ENCODE measurements at places on chromosomes 2 and 18.

DNA sequence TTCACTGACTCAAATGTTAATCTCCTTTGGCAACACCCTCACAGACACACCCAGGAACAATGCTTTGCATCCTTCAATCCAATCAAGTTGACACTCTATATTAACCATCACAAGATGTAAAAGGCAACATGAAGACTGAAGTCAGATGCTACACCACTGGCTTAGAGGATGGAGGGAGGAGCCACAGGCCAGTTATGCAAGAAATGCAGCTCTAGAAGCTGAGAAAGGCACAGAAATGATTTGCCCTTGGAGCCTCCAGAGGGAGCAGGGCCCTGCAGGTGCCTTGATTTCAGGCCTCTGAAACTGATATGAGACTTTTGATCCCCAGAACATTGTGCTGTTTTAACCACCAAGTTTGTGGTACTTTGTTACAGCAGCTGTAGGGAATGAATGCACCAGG lies 276.3 kb downstream of the KCNS3 start:
- DNase-seq: no peak
- no peaks in the 10 kb centered on the region for H3K4me1 ChIP-seq
- no peaks in the 10 kb centered on the region for H3K27me3 ChIP-seq
- no peak overlapping the region for H3K27ac ChIP-seq
- no peaks in the 10 kb centered on the region for H3K36me3 ChIP-seq

- DNase-seq: no peak
- no peak overlapping the region for H3K4me3 ChIP-seq
- H3K4me1 ChIP-seq: peaks cover 6% of the 10 kb centered on the region
Observed at GRCh38 chr2:31013301-31013700, 124.9 kb downstream of the GALNT14 start.

- H3K4me3 ChIP-seq: no peak overlapping the region
- H3K27ac ChIP-seq: no peak overlapping the region
- no peaks in the 10 kb centered on the region for H3K4me1 ChIP-seq
Observed at GRCh38 chr2:21257621-21258020, 133.9 kb downstream of the TDRD15 start.

DNA sequence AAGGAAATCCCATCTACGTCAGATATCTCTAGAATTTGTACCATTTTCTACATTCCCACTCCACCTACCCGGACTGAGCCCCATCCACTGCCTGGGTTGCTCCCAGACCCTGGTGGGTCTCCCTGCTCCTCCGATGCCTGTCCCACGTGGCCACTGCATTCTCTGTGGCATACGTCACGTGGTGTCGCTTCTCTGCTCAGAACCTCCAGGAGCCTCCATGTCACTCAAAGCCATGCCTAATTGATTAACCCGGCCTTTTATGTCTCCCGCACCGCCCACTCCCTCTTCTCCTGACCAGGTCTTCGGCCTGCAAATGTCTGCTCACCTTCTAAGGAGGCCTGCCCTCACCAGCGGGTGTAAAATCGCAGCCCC lies 176.6 kb downstream of the HDAC4 start:
- peaks cover 11% of the 10 kb centered on the region for H3K36me3 ChIP-seq
- H3K4me3 ChIP-seq: no peak overlapping the region
- H3K27ac ChIP-seq: no peak overlapping the region
- peaks cover 46% of the 10 kb centered on the region for H3K4me1 ChIP-seq

- peaks cover 33% of the 10 kb centered on the region for H3K4me1 ChIP-seq
- H3K27ac ChIP-seq: no peak overlapping the region
- H3K27me3 ChIP-seq: peaks cover 8% of the 10 kb centered on the region
- DNase-seq: no peak
Observed at GRCh38 chr2:47339745-47340541, 63.0 kb upstream of the MSH2 start.
